EL (cell line): ENCODE measurements at places on chromosomes 6 and 20.

DNA sequence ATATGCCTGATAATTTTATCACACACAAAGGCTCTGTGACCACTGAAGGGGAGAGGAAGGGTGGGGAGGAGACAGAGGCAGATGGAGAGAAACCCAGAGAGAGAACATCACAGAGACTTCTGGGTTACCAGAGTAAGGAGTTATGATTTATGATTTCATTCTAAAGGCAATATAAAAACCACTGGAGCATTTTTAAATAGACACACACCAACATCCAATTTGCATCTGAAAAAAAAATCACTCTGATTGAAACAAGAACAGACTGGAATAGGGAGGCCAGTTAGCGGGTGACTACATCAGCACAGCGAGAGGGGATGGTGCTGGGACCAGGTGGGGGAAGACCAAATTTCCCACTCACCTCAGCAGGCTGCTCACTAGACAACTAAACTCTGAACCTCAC lies 104.8 kb downstream of the AGPAT4 start:
- no peak for DNase-seq

- DNase-seq = peak; percentile 28
These were observed 11.2 kb downstream of the GNAS-AS1 start for GRCh38 chr20:58839474-58839874.

DNA sequence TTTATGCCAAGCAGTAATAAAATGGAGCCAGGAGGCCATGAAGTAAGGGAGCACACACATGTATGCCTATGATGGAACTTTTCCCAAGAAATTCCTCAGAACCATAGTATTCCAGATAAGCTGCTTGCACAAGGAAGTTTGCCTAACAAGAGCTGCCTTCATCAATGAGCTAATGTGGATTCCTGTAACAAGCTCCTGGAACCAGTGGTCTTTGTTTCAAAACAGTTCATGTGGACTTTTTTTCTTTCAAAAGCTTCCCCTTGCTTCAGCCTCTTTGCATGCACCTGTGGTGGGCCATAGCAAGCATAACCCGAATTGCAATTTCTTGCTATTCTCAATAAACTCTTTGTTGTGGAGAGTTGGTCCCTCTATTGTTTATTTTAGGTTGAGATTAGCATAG lies 359.6 kb downstream of the UTRN start:
- no peak for DNase-seq

DNA sequence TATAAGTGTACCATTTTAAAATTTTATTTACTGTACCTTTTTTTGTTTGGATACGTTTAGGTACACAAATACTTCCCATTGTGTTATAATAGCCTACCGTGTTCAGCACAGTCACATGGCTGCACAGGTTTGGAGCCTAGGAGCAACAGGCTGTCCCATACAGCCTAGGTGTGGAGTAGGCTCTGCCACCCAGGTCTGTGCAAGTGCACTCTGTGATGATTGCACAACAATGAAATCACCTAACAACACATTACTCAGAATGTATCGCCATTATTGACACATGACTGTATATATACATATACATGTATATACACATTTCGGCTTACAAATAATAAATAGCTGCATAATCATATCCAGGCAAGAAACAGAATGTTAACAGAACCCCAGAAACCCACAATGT lies 15.4 kb downstream of the SERAC1 start:
- no peak for DNase-seq

DNA sequence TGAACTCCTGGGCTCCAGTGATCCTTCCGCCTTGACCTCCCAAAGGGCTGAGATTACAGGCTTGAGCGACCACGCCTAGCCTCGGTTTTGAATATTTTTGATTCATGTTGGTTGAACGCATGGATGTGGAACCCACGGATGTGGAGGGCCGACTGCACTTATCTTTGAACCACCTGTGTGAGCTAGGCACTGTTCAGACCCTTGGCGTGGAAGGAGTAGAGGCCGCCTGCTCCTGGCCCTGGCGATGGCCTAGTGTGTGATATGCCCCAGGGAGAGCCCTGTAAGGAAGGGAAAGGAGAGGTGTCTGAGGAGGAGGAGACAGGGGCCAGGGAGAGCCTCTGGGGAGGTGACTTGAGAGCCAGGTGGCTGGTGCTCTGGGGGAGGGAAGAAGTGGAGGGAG lies 64.3 kb downstream of the BCAS4 start:
- no peak for DNase-seq

DNA sequence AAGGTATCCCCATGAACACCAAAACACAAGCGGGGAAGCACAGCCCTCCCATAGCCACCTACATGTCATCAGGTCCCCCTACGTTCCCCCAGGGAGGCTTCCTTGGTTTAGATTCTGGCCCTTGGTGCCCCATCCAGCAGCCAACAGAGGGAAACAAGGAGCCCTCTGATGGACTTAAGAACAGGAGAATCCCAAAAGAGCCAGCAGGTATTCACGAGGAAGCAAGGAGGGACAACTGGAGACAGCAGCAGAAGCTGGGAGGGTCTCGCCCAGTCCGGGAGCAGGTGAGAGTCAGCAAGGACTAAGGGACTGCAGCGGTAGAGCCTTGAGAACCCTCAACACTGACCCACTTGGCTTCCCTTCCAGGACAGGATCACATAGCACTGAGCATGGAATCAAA lies 58.4 kb upstream of the TOP1 start:
- DNase-seq = no peak

GRCh38 chr6:73372516-73372915 lies 2.8 kb upstream of the OOEP start:
- DNase-seq = no peak

DNA sequence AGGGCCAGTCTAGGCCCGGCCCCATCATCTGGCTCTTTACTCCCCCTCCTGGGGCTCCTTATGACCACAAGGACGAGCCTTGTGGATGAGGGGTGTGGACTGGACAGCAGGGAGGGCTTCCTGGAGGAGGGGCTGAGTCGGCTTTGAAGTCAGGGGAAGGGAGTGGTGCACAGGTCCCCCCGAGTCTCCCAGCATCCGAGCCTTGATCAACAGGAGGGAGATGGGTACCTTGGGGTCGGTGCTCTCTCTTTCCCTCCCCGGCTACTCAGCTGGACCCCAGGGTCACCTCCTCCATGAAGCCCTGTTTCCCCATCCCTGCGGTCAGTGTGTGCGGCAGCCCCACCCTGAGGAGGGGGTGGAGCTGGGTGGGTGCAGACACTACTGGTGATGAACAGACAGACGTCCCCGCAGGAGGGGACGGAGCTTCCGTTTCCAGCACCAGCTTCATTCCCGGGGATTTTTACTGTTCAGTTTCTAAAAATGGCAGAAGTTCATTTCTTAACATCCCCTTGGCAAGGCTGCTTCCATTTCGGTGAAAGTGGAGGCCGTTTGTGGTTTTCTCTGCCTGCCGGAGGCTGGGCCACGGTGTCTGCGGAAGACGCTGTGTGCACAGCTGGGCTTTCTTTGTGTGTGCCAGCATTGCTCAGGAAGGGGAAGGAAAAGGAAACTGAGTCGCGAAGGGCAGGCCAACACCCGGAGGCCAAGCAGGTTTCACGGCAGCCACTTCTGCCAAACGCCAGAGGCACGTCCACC lies 19.6 kb downstream of the NTSR1 start:
- no peak for DNase-seq

GRCh38 chr6:88852000-88852399 lies 111.4 kb downstream of the RNGTT start:
- no peak for DNase-seq

DNA sequence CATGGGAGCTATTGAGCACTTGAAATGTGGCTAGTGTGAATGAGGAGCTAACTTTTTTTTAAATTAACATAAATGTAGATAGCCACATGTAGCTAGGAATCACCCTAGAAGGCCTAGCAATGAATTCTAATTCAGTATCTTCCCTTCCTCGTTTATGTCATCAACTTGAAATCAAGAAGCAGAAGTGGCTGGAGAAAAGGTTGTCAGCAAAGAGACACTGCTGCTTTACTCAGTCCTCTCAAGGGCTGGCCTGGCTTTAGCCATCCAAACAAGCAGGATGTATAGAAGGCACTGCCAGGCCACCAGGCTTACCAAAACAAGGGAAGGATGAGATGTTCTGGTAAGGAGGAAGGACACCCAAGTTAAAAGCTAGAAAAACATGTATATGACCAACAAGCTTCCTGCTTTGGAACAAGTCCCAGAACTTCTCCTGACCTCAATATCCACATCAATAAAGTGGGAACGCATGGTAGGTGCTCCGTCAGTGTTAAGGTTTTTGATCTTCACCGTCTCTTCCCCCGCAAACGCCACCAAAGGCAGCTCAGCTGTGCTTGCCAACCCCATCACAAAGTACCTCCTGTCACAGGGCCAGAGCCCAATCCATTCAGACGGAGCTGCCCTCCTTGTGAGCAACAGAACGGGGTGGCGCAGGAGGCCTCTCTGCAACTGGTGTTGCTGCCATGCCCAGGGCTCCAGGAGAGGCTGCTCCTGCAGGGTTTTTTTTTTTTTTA lies 235.8 kb upstream of the RIN2 start:
- DNase-seq = no peak

DNA sequence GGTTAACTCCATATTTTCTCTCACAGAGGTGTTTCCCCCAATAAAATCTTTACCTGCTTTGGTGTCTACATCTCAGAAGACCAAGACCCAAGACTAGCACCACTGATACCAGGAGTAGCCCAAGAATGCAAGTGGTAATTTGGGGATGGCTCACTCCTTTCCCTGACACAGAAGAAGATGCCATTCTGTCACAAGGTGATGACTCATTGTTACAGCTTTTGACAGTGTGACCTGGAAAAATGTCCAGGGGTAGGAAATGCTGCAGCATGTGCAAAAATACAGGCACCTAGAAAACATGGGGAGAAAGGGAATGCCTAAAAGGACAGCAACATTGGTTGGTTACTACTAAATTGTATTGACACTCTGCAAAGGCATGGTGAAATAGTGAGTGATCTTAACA lies 254.0 kb upstream of the GJE1 start:
- DNase-seq = peak; percentile 26

DNA sequence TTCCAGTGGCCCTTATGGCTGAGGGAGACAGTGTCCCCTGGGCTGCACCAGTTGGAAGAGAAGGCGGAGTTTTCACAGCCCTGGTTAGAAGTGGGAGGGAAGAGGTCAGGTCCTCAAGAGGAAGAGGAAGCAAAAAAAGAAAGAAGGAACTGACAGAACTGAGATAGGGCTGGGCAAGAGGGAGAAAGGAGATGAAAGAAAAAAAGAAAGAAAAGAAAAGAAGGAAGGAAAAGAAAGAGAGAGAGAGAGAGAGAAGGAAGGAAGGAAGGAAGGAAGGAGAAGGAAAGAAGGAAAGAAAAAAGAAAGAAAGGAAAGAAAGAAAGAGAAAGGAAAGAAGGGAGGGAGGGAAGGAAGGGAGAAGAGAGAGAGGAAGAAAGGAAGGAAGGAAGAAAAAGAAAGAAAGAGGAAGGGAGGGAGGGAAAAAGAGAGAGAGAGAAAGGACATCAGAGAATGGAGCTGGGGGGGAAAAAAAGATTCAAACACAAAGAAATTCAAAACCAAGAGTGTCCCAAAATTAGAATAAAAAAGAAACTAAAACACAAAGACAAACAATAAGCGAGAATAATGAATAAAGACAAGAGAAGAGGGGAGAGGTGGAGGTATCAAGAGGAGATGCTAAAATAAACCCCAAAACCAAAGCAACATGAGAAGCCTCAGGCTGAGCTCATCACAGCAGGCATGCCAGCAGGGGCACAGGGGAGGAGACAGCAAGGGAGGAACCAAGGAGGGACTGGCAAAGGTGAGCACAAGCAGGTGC lies 5.3 kb upstream of the FUCA2 start:
- DNase-seq = no peak

GRCh38 chr20:64083378-64083803 lies 807 bp downstream of the LKAAEAR1 start:
- DNase-seq = peak; percentile 77

DNA sequence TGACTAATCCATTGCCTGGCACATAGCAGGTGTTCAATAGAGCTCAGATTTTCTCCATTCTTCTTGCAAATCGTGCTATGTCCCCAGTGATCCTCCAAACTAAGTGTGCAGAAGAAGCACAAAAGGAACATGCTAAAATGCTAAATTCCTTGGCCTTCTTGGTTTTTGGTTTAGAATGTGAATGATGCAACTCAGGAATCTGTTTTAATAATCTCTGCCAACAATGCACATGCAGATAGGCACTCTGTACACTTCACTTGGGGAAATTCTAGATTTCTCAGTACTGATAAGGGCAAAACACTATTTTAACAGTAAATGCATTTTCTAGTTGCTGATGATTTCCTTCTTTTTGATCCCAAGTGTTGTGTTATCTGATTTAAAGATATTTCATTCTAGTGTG lies 35.2 kb downstream of the SLC22A1 start:
- DNase-seq = peak; percentile 17

DNA sequence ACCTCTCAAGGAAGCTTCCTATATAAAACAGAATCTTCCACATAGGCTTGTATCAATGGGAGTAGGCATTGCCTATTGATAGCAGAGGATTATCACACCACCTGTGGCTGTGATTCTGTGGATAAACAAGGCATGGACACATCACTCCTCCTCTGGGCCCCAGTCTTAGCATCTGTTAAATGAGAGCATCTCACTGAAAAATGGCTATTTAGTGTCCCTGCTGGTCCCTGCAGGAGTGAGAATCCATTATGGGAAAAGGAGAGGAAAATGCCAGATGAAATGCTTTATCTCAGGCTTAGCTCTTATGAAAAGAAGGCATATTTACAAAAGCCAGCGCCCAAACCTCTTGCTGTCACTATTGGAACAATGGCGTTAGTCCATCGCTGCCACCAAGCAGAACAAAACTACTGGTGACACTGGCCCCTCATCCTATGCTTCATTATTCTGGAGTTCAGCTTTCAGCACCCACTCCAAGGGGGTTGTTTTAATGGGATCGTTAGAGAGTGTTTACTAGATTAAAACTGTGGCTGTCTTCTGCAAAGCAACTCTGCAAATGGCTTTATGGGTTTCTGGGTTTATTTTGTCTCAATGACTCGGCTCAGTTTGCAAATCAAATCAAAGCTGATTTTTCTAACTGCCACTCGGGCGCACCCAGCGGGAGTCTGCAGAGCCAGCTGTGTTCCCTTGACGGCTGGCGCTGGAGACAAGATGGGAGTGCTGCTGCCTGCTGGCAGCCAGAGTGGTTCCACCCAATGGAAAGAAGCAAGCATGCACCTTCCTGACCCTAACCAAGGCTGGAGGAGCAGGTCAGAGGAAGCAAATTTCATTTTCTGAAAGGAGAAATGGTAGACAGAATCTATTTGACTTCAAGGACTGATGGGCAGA lies 658.8 kb upstream of the CHD6 start:
- no peak for DNase-seq

- peak; percentile 14 for DNase-seq
These were observed 34.6 kb downstream of the RNF146 start for GRCh38 chr6:127301199-127301700.
